ENCODE measurements at places on chromosomes 5 and 9.
A peak's percentile ranks its signal among the peaks of the same experiment; 100 is the strongest.

GRCh38 chr9:73152953-73153352 lies 1.3 kb downstream of the ANXA1 start:
- no peak for DNase-seq

DNA sequence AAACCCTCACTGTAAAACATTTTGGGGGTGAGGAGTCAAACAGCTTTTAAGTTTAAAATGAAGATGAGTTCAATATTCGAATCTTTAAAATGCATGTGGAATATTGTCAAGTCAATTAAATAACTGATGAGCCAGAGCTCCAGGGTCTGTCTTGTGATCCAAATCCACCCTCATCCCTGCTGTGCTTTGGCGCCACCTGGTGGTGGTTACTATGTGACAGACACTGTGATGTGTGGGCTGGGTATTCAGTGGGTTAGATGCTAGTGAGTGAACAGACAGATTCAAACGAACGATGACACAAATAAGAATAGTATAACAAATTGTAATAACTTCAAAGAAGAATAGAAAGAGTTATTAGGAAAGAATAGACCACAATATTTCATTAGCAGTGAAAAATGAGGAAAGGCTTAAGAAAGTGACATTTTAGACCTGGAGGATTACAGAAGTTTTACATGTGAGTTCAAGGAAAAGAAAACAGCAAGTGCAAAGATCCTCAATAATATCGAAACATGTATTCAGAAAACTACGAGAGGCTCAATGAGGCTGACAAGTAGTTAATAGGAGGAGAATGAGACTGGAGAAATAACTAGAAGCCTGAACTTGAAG lies 51.4 kb upstream of the CHSY3 start:
- peak; percentile 74 for DNase-seq

DNA sequence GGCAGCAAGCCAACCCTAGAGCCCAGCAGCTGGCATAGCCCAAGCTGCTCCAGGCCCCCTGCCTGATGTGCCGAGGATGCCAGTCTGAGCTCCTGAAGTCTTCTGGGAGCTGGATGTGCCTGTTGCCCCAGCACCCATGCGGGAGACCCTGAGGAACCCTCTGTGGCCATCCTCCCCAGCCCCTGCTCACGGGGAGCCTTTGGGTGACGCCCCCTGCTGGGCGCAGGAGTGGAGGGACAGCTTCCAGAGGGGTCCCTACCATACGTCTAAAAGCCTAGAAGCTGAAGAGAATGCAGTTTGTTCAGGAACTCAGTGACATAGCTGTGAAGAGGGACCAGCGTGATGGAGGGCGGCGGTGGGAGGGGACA lies 33.1 kb upstream of the MVB12B start:
- no peak for DNase-seq

DNA sequence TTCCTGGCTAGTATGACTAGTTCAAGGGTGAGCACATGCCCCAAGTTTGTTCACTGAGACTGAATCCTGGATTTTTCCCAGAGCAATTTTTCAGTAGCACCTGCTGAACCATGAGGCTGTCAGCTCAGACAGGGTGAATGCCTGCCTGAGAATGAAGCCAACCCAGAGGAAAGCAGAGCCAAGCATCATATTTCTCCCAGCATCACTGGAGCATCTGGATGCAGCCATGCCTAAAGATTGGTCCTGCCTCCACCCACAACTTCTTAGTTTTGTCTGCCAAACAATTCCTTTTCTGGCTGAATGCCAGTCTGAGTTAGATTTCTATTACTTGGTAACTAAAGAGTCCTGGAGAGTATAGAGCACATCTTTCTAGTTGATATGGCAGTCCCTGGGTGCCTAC lies 343.6 kb downstream of the CSNK1G3 start:
- no peak for DNase-seq

- DNase-seq = no peak
Measured at GRCh38 chr5:56299212-56299611, 66.1 kb upstream of the ANKRD55 start.

DNA sequence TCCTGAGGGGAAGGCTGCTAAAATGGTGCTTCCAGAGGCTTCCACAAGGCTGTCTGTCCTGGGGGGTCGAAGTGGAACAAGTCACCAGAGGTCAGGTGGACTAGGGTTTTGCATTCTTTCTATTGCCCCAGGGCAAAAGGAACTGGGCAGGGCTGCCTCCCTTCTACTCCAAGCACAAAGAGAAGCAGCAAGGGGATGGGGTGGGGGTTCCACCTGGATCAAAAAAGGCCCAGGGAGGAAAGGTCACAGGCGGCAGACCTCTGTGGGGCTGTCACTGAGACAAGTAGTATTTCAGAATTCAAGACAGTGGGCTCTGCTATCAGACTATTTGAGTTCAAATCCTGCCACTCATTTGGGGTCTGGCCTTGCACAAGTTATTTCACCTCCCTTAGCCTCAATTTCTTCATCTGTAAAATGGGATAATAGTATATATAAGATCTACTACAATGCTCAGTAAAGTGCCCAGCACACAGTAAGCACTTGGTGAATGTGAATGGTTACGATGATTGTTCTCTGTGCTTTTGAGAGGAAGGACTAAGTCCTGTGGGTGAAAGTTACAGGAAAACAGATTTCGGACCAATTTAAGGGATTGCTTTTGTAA lies 1.9 kb upstream of the ARSI start:
- DNase-seq = no peak

DNA sequence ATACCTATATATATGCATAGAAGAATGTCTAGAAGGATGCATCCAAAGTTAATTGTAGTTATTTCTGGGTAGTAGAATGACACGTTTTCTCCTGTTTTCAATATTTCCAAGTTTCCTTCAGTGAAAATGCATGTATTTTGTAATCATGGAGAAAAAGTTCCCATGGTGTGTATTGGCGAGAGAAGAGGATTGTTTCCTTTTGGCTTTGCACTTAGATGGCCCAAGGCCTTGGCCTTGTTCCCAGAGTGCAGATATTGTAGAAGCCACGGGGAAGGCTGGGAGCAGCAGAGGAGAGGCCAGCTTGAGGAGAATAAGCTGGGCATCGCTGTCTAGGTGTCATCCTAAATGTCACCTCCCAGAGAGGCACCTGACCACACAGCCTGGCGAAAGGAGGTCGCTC lies 44.0 kb downstream of the IRF1 start:
- DNase-seq = no peak

- no peak for DNase-seq
Measured at GRCh38 chr9:70805949-70806348, 315.5 kb downstream of the TRPM3 start.

- DNase-seq = no peak
Measured at GRCh38 chr5:149053072-149053695, 9.7 kb downstream of the SH3TC2 start.

DNA sequence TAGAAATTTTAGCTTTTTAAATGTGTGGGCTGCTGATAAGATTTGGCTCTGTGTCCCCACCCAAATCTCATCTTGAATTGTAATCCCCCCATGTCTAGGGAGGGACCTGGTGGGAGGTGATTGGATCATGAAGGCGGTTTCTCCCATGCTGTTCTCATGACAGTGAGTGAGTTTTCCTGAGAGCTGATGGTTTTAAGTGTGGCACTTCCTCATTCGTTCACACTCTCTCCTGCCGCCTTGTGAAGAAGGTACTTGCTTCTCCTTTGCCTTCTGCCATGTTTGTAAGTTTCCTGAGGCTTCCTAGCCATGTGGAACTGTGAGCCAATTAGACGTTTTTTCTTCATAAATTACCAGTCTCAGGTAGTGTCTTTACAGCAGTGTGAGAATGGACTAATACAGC lies 127.8 kb upstream of the MVB12B start:
- no peak for DNase-seq

GRCh38 chr9:101673642-101674041 lies 64.8 kb downstream of the GRIN3A start:
- no peak for DNase-seq

- DNase-seq = no peak
Measured at GRCh38 chr5:107459605-107460004, 211.1 kb downstream of the EFNA5 start.

DNA sequence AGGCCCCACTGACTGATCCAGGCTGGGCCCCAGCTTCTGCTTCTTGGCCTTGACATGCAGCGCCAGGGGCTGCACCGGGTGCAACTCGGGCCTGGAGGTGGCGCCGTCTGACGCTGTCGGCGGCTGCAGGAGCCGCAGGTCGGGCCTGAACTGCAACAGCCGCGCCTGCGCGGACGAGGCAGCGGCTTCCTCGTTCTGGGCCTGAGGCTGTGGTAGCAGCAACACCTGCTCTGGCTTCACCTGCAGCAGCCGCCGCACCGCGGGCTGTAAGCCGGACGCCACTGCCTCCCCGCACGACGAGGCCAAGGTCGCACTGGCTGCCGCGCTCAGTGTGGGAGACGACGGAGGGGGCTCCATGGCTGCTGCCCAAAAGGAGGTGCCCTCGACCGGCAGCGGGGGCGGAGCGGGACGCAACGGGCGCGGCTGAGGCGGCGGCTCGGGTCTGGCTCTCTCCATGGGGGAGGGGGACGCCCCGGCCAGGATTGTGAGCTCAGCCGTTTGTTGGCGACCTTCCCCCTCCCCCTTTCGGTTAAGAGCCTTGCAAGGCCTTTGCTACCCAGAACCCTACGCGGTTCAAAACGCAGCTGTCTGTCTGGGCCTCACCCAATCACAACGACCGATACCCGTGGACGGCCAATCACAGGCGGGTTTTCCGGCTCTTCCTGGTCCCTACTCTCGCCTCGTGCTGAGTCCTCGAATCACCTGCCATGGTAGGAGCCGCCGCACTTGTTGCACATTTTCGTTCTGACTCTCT lies 438 bp downstream of the SOX30 start:
- no peak for DNase-seq

DNA sequence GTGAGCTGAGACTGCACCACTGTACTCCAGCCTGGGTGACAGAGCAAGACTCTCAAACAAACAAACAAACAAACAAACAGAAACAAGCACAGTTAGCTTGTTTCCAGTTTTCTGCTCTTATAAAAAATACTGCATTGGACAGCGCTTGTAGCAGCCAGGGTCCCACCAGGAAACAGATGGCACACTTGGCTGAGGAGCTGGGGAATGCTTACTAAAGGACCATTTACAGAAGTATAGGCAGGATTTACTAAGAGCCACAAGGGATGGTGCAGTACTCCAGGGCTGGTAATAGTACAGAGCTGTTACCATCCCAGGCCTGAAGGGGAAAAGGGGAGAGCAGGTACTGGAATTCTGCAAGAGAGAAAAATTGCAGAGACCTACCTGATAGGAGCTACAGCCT lies 5.2 kb upstream of the ANKS6 start:
- no peak for DNase-seq

- DNase-seq = no peak
Measured at GRCh38 chr9:21565155-21565554, 83.0 kb upstream of the IFNE start.
